ENCODE measurements at places on chromosomes 16 and 17.

GRCh38 chr16:88784074-88784855 is 755 bp downstream of the PIEZO1 start:
- DNase-seq = peak; percentile 77

- peak; percentile 62 for DNase-seq
Observed at GRCh38 chr16:57262841-57263540, 17.9 kb downstream of the ARL2BP start.

DNA sequence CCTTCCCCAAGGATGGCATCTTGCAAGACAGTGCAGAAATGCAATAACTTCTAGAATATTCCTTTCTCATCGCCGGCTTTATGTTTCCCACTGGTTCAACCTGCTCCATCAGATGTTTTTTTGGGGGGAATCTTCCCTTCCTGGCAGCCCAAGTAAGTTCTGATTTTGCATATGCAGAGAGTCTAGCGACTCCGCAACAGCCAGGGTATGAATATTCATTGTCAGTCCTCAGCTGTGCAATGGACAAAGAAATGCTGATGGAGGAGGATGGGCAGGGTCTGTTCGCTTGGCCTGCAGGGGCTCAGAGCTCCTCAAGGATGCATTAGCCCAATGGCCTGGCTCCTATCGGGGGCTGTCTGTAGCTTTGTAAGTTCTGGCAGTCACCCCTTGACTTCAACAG is 358.8 kb upstream of the CCL2 start:
- DNase-seq = no peak

DNA sequence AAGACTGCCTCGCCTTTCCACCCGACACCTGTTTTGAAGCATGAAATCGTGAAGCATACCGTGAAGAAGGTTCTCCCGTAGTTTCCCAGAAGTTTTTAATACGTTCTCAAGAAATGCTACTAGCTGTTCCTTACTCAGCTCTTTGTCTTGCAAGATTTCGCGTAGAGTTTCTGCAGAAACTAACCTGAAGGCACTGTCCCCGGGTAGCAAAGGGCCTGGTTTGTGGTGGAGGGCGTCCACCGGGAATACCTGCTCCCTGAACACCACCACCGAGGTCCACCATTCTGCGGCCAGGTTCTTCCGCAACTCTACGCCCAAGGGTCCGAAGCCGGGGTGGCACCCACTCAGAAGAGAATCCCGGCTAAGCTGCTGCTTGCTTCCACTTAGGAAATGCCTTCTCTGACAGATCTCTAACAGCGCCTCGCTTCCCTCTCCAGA is 487 bp downstream of the POLG2 start:
- DNase-seq = no peak

DNA sequence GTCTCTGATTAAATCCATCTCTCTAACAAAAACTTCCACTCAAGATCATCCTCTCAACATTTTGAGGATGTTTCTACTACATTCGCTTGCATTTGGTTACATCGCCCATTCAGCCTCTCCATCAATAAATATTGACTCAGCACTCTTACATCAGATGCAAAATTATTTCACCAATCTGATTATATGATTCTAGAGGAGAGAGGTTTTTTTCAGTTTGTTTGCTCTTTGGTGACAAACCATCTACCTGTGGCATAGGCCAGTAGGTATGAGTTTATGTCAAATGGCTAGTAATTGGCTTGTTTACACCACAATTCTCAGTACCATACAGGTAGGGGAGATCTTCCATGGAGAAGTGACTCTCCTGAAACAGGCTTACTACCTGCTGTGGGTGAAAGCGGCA is 52.3 kb downstream of the TOX3 start:
- no peak for DNase-seq

GRCh38 chr17:50952889-50953288 is 86.7 kb upstream of the TOB1 start:
- no peak for DNase-seq

- no peak for DNase-seq
Observed at GRCh38 chr17:50538549-50539410, 6.2 kb downstream of the EPN3 start.

DNA sequence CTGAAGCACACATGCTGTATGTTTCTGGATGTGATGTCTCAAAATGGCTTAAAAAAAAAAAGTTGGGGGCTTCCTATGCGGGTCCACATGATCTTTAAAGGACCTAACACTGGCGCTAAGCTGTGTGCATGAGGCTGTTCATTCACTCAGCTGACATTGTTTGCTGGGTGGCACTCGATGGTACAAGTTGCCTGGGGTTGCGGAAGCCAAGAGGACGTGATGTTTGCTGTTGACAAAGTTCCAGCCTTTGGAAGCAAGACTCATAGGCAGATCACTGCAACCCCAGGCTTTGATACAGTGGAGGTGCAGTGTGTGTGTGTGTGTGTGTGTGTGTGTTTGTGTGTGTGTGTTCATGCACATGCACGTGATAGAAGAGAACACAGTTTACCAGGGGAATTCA is 29.5 kb upstream of the DNAI2 start:
- DNase-seq = no peak

DNA sequence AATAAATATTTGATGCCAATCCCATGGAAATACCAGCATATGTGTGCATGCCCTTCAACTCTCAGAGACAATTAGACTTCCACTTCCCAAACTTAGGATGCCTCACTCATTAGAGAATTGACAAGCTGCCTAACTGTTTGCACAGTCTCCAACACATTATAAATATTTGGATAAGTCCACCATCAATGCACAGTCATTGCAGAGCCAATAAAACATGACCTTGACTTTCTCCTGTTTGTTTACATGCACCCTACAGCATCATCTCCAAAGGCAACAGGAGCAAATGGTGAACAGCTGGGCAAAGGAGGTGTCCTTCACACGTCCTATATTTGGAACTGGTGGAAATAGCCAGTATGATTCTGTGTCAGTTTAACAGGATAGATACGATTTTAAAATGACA is 804.4 kb upstream of the RBFOX1 start:
- DNase-seq = no peak

DNA sequence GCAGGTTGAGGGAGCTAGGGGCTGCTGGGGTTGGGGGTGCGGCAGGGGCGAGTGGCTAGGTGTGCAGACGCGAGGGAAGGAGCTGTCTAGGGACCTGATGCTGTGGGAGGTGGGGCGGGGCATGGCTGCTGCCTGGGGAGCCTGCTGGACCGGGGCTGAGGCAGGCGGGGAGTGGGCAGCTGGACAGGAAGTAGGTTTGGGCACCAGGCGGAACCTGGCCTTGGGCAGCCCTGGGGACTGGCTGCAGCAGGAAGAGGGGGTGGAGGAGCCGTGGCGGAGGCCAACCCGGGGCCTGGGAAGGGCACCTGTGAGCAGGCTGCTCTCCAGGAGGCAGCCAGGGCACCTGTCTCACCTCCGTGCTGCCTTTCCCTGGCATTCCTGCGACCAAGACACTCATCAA is 5.9 kb upstream of the DNASE1L2 start:
- DNase-seq = peak; percentile 64

DNA sequence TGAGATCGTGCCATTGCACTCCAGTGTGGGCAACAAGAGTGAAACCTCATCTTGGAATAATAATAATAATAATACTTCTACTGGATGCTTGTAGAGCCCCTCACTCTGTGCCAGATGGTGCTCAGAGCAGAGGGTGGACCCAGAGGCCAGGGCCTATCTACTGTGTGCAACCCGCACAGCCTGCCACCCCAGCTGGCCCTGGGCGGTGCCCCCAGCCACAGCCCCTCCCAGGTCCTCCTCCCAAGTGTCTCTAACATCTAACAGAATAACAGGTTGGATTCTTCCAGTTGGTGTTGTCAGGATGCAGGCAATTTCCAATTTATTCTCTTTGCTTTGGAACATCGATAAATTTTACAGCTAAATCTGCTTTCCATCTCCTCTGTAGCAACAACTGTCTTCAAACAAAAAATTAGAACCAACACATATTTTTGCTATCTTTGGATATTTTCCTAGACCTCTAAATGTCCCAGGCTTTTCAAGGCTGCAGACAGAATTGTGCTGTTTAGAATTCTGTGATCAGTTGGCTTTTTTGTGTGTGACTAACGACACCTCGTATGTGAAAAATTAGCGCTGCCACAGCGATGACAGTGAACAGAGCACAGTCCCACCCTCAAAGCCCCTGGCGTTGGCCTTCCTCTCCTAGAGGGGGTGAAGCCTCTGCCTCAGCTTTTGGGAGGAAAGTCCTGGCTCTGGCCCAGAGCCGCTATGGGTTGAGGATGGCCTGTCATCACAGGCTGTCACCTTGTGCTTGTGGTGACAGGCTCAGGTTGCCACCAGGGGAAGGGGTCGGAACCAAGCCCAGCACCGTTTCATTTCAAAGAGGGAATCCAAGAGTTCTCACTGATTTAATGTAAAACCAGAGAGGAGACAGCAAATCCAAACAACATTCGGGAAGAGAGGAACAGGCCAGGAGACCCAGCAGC is 7.6 kb upstream of the EVPL start:
- DNase-seq = no peak

GRCh38 chr17:64051153-64051552 is 30.7 kb upstream of the ICAM2 start:
- no peak for DNase-seq

DNA sequence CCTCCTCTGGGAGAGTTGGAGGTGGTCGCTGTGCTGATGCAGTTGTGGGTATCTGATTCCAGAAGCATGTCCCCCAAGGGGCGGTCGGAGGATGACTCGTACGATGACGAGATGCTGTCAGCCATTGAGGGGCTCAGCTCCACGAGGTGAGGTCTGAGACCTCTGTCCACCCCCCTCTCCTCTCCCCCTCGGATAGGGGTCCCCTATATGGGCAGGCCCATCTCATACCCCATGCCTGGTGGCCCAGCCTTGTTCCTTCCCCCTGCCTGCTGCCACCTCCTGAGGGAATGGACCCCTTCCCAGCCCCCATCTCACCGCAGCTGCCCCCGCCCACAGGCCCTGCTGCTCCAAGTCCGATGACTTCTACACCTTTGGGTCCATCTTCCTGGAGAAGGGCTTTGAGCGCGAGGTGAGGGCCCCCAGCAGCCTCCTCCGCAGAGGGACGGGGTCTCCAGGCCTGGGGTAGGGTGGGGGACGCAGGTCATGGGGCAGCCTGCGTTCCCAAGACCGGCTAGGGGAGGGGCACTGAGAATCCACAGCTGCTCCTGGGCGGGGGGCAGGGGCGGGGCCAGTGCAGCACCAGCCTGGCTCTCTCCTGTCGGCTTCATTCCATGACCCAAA is 39.2 kb downstream of the ADCY7 start:
- DNase-seq = peak; percentile 59

- DNase-seq = no peak
Observed at GRCh38 chr16:57791195-57791892, 10.9 kb downstream of the KIFC3 start.

- peak; percentile 6 for DNase-seq
Observed at GRCh38 chr17:63702721-63703015, 2.7 kb upstream of the LIMD2 start.

- no peak for DNase-seq
Observed at GRCh38 chr17:50758989-50759544, 8.3 kb downstream of the ANKRD40CL start.

GRCh38 chr17:73710095-73710592 is 65.9 kb upstream of the SDK2 start:
- DNase-seq = no peak

- DNase-seq = peak; percentile 29
Observed at GRCh38 chr17:45703348-45703747, 80.8 kb upstream of the CRHR1 start.

DNA sequence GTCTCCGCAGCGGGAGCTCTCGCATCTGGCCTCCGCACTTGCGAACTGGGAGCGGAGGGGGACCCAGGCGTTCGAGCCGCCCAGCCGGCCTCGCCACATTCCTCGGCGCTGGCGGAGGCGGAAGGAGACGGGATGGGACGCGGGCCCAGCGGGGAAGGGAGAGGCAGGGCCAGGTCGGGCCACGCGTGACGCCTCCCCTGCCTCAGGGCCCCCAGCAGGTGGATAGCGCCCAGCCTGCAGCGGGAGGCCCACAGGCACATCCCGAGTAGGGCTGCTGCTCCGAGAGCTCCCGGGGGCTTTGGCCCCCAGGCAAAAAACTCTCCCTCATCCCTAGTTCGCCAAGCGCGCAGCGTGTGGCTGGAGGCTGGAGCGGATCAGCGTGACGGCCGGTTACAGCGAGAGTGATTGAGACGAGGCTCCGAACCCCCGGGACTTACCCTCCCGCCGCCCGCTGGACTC is 800 bp downstream of the PLEKHH3 start:
- DNase-seq = no peak

DNA sequence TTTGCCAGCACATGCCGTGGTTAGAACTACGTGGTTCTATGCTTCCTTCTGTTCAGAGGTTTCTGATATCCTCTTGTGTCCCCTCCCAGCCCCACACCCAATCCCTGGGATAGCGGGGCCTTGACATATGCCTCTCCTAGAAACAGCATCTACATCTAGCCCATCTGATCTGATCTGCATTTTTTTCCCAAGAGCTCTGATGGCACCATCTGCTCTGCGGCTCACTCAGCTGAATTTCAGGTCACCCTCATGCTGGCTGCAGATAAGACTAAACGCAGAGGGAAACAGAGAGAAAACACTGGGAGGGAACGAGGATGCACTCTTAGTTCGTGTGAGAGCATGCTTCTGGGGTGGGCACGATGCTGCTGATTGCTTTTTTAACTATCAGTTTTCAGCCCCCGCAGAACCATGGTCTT is 10.7 kb downstream of the WIPI1 start:
- no peak for DNase-seq

DNA sequence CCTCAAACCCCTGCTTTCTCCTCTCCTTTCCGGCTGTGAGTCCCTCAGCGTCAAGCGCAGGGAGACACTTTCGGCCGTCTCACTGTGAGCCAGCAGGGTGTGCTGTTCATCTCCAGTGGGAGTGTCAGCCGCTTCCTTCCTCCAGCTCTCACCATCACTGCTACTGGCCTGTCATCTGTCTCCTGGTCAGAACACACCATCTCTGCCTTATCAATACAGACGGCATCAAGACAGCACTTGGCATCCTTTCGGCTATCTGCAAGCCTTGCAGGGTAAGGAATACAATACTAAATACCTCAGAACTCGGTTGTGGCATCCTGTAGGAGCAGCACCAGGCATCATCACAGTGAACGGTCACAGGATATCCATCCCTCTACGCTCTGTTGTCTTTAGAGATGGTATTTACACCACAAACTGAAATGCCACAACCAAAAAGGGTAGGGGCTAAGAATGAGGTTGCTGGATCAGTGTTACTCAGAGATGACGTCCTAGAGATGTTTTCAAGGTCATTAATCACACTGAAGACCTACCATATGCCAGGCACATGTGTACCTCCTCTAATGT is 20.7 kb upstream of the CMTM4 start:
- DNase-seq = no peak

- DNase-seq = no peak
Observed at GRCh38 chr16:31083981-31084380, 4.8 kb downstream of the PRSS53 start.

DNA sequence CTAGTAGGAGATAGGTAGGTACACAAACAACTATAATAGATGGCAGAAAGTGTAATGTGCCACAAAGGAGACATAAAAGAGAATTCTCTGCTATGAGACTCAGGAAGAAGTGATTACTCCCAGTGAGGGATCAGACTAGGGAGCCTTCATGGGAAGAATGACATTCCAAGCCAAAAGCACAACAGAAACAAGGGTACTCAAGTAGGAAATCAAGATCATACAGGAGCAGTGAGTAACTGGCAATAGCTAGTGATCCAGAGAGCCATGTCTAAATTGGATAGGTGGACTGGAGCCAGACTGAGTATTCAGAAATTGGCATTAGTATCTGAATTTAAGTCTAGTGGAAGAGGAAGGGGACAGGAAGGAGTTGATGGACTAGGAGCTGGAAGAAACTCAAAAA is 10.7 kb downstream of the RFFL start:
- DNase-seq = no peak
